GM23338 (cell line): ENCODE measurements at places on chromosomes 3 and 15. TPM values are rescaled to one million over a fixed set of nuclear protein-coding genes. Genes with fewer than 3 reads are reported as not detected.

The IL17RC gene
- 12.6 and 15.0 TPM in 2 replicates for total RNA-seq

DNA sequence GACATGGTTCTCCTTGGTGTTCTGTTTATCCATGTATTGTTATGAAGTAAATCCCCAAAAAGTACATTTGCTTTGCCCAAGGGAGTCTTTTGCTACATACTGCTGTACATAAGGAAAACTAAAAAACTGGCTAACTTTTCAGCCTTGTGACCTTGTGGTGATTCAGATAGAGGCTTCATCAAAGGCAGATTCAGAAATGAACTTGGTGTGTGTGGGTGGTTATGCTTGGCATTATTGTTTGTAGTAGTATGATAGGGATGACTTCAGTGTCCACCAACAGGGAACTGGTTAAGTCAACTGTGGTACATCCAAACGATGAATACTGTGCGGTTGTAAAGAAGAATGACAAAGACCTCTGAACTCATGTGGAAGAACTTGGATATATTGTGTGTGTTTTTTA lies 75.6 kb upstream of the CHRNB4 start:
- no peak for DNase-seq

DNA sequence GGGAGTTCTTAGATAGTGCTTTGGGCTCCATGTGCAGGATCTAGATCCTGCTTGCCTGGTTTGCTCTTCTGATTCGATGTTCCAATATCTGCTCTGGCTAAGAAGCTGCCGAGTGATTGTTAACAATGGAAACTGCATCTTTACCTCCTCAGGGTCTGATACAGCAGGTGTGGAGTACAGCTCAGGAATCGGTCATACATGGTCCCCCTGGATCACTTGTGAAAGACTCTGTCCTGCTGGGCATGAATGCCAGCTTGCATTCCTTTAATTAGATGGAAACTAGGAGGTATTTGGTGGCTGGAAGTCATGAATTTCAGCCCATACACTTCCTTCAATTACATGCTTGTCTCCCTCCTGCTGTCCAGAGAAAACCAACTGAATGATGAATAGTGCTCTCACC lies 95.3 kb downstream of the CHRNA7 start:
- DNase-seq: peak; percentile 11

DNA sequence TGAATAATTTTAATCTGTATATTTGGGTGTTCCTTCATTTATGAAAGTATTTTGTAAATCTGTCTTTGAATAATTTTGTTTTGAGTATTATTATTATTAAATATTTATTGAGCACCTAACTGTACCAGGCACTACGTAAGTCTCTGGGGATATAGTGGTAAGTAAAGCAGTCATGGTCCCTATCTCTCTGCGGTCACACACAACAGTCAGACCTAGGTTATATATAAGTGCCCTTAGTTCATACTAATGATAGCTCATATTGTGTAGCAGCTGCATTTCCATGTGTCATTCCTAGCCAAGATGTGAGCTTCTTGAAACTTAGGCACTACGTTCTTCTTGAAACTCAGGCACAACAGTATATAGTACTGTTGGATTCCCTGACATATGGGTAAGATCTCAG lies 12.4 kb downstream of the NKTR start:
- no peak for DNase-seq

DNA sequence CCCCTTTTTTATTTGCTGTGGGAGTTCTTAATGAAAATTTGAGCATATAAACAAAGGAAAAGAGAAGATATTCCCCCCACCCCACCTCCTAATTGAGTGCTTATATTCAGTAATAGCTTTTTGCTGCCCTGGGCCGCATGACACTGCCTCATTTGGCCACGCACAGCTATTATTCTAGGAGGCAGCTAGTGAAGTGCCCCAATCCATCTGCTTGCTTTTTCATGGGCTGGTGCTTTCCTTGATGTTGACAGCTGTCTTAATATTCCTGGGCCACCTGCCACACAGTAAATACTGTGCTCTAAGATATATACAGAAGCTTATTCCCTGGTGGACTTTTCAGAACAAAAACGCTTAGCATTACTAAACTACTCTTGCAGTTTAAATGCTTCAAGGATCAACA lies 3.8 kb upstream of the CRYBG3 start:
- no peak for DNase-seq

The HIGD1A gene
- 102 and 118 TPM in 2 replicates for total RNA-seq

DNA sequence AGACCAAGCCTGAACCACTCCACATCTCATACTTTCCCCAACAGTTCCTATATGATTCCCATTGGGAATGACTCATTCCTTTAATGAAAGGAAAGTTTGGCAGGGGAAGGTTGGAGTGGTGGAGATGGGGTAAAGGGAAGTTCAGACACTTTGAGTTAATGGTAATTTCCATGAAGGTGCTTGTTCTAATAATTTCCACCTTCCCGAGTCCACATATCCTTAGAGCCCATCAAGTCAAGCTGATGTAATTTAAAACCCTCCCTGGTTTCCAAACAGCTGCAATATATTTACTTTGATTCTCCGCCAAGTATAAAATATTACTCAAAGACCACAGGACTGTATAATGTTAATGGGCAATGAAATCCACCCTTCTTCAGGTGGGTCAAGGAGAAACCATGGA lies 95.0 kb upstream of the GALNT15 start:
- no peak for DNase-seq

DNA sequence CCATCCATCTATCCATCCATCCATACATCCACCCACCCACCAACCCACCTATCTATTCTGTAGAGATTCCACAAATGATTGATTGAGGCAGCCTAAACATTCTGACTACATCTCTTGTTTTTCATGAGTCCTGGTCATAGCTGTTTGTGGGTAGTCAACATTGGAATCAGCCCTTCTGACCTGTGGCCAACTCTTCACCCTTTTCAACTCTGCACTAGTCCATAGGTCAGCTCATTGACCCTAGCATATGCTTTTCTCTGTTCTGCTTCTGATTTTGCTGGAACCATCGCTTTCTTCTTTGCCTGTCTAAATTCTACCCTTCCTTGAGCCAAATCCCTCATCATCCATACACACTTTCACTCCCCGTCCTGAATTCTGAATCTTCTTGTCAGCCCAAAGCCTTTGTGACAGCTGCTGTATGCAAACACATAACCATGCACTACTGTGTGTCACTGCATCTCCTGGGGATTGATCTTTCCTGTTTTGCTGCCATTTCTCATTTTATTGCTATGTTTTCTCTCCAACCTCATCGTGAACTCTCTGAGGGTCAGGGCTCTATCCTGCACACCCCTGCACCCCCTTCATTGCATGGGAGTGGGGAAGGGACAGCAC lies 16.8 kb upstream of the KCTD6 start:
- no peak for DNase-seq

The MLF1 gene
- total RNA-seq: 36.6 and 40.3 TPM in 2 replicates

GRCh38 chr15:25775317-25775912 lies 87.7 kb downstream of the ATP10A start:
- no peak for DNase-seq
